ENCODE measurements at places on chromosomes 7 and 10. TPM values are rescaled to one million over a fixed set of nuclear protein-coding genes. Genes with fewer than 3 reads are reported as not detected.

The PALD1 gene
- 48.7 TPM for total RNA-seq

The GTF2IRD2 gene
- total RNA-seq: 0.74 TPM

The NODAL gene
- 29.9 TPM for total RNA-seq

The PAPSS2 gene
- total RNA-seq: 19.6 TPM

The MORN4 gene
- total RNA-seq: 17.6 TPM

The SLC26A5 gene
- 0.49 TPM for total RNA-seq

DNA sequence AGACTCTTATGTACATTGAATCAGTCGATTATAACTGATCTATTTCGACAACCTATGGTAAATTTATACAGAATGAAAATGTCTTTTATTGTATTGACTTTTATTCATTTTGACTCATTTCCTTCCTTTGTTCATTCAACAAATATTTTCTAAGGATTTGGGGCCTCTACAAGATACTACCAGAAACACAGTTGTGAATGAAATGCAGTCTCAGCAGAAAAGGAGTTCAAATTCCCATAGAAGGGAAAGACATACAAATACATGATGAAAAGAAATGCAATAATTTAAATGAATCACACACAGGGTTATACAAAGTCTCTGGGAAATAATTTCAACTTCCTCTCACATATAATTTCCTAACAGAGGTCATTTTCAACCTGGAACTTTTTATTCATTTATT, 134.0 kb upstream of the SEMA3A start:
- no peak for DNase-seq

DNA sequence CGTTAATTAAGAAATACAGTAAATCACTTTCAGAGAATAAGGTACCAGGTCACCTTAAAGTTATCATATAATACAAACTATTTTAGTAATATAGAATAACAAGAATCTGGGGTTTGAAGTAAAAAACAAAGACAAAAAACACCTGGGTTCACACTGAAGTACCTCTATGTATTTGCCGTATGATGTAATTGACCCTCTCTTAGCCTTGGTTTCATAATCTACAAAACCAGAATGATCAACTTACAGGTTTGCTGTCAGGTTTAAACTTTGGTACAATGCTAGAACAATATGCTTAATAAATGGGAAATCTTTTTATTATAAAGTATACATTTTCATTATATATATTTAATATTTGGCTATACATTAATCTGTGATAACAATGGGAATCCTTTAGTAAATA, 58.3 kb downstream of the CDCA7L start:
- no peak for DNase-seq

DNA sequence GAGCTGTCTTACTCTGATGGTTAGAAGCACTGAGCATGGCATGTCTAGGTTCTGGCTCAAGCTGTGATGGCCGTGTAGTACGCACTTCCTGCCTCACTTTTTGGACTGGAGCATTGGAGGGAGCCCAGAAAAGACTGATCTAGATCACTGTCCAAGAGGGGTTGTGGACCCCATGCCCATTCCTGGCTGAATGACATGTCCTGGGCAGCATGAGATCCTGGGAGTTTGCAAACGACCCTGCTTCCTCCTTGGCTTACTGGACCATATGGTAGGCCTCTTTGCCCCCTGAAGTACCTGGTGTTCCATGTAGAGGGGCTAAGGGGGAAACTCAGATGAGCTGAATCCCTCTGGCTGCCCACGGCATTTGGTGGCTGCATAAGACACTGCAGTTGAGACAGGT, 36.7 kb downstream of the ARHGAP22 start:
- no peak for DNase-seq

DNA sequence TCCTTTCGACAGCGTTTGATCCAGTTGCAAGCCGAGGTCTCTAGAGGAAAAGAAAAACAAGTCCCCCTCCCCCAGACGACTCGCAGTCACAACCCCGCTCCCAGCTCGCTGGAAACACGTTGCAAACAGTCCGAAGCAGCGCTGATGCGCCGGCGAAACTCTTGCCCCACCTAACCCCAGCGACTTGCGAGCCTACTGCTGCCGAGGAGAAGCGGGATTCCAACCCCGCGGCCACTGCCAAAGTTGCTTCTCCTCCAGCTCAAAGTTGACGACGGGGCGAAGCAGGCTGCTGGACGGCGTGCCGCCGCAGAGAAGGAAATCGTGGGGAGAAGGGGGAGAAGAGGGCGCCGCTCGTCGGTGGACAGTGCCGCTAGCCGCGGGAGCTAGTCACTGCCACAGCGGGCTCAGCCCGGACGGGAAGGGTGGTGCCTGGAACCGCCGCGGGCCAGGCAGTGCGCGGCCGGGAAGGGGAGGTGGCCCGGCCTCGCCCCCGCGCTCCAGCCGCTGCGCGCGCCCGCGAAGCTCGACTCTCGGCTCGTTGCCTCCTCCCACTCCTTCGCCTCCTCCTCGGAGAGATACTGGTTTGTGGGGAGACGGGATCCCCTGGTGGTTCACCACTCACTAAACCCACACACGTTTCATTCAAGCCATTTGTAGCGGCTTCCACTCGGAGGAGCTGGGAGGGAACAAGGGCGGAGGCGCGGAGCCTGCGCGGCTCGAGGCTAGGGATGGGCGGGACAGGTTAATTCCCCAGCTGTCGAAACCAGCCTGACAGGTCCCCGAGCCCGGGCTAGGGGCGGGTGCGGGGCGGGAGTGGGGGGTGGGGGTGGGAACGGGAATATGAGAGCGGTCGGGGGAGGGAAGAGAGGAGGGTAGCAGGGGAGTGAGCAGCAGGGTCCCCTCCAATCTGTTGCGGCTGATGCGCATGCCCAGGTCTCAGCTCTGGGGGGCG, at the start of gene GPR37:
Gene GPR37, minus strand, starts transcription at position 392 of the 952 bp plus-strand sequence. CDS start 816 bp downstream, outside the sequence.
- DNase-seq: peak; percentile 89

DNA sequence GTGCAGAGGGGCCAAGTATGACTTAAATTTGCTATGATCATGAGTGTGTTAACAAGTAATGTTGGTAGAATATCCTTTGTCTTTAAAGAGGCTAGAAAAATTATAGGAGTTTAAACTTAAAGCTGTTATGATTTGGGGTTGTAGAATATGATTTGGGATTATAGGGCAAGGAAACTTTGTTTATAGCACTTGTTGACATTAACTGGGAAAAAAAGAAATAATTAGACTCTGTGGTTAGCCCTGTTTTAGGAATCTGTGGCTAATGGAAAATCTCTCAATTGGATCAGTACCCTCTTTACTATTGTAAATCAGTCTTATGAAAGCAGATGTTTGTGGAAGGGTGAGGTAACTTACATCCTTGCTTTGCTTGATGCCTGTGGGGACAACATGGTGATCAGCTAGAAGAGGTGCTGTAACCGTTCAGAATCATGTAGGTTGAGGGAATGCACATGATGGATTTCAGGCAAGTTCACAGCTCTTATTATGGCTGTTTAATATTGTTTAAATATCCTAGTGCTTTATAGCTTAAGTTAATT, 11.1 kb downstream of the ING3 start:
- DNase-seq: no peak

- DNase-seq: peak; percentile 67
Measured at GRCh38 chr7:100745184-100745583, 11.8 kb downstream of the ZAN start.

GRCh38 chr10:104578671-104579070, 62.4 kb upstream of the SORCS3 start:
- no peak for DNase-seq

DNA sequence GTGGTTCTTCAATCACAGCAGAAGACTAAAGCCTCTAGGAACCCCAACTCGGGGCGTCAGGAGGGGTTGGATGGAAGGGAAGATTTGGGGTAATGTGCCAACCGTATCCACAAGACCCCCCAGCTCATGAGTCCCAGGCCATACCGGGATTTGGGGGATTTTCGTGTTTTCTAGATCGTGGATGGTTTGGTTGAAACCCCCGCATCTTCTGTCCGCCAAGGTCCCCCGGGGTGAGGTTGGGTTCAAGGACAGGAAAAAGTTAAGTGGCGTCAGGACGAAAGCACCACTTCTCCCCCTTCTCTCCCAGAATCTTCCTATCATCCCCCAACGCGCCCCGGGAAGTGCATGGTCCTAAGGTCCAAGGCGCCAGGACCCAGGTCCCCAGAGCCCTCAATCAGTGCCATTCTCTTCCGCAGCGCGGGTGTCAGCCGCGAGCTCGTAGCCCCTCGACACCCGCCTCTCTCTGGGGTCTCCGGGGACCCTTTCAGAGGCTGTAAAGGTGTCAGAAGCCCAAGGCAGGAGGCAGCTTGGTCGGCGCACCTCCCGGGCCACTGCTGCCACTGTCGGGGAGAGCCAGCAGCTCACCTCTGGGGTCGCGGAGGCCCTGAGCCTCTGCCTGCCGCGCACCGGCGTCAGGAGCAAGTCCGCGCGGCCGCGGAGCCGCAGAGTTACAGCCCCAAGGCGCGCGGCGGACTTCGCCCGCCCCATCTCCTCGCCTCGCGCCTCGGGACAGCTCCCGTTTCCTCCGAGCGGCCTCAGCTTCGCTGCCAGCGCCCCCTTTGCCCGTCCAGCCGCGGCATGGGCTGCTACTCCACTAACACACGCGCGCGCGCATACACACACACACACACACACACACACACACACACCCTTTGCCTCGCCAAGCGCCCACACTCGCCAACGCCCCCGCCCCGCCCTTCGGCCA, 1.5 kb downstream of the MKX start:
- DNase-seq: peak; percentile 66

GRCh38 chr10:43255634-43256431, 11.0 kb downstream of the RASGEF1A start:
- DNase-seq: peak; percentile 86

DNA sequence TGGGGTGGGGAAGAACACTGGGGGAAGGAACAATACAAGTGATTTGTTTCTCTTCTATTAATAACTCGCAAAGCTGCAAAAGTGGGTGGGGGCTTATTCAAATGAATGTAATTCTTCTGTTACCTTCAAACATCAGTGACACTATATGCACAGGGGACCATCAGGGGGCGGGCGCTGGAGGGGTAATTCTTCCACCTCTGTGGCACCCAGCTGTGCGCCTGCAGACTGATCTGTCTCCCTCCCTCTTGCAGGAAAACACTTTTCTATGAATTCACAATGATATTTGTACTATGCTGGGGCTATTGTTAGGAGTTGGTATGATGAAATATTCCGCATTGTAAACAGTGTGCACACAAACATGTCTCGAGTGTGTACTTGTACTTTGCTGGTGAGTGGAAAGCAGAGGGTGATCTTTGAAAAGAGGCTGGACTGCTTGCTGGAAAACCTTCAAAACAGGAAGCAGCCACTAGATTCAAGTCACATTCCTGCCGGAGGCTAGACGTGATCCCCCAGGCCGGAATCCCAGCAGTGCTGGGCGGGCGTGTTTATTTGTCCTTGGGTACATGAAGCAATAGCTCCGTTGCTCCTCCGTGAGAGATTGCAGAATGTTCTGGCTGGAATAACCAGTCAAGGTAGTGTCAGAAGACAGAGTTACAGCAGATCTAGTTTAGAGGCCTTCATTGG, 15.8 kb upstream of the BNIP3 start:
- peak; percentile 68 for DNase-seq

GRCh38 chr10:132540456-132540855, 2.9 kb downstream of the INPP5A start:
- DNase-seq: peak; percentile 38
